Stimulated activated CD8-positive, alpha-beta memory T cell treated with anti-CD3 and anti-CD28 coated beads, Interleukin-2, amount 100 ng/mL, for 48 hours (primary cell): ENCODE measurements at places on chromosomes 11 and 22.

GRCh38 chr22:48568736-48569330, 1258.8 kb downstream of the BRD1 start:
- no peak for DNase-seq

DNA sequence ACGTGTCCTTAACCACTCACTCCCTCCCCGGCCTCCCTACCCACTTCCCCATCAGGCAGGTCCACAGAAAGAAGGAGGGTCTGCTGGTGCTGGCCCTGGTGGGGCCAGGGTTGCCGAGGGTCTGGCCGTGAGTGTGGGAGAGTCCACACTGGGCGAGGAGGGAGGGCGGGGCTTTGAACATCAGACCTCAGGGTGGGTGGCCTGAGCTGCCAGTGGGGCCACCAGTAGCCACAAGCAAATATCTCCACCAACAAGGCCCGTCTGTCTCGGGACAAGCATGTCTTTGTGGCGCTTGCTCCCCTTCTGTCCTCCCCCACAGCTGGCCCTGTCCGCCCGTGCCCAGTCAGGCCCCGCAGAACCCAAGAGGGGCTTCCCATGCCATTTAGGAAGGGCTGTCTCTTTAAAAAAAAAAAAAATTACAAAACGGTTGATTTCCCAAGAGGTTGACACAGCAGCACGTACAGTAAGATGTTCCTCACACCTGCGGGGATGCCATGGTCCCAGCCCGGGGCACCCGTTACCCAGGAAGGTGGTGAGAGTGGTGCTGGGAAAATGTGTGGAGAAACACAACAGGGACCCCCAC, 17.7 kb upstream of the TALDO1 start:
- DNase-seq: no peak

DNA sequence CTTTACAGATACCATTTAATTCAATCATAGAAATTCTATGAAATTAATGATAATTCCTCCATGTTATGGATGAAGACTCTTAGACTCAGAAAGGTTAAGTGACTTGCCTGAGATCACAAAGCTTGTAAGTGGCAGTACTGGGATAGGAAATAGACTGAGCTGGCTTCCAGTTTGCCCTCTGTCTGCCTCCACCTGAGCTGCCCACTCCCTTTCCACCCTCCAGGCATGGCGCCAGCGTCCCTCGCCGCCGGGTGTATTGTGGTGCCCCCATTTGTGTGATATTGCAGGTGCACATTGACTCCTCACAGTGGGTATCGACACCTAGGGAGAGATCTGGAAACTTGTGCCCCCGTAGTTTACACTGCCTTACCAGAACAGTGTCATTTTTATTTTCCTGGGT, 9.4 kb upstream of the RPS3 start:
- DNase-seq: no peak

DNA sequence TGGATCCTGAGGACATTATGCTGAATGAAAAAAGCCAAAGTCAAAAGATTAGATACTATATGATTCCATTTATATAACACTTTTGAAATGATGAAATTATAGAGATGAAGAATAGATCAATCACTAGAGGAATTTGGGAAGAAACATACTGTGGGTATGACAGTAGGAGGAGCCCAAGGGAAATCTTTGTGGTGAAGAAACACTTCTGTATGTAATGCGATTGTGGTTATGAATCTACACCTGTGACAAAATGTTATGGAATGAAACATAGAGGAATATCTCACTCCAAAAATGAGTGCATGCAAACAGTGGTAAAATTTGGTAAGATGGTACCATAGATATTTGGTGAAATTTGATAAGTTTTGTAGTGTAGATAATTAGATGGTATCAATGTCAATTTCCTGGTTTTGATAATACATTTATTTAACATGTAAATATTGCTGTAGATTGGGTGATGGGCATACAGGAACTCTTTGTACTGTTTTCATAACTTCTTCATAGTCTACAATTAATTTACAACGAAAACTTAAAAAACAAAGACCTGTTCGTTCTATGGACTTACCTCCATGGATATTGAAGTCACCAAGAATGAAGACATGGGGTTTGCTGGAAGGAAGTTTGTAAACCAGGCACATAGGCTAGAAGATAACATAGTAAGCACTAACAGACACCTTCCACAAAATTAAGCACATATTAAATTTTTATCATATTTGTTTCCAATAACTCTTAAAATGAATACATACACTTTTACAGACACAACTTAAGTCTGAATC, 11.5 kb downstream of the MRGPRX1 start:
- DNase-seq: no peak

DNA sequence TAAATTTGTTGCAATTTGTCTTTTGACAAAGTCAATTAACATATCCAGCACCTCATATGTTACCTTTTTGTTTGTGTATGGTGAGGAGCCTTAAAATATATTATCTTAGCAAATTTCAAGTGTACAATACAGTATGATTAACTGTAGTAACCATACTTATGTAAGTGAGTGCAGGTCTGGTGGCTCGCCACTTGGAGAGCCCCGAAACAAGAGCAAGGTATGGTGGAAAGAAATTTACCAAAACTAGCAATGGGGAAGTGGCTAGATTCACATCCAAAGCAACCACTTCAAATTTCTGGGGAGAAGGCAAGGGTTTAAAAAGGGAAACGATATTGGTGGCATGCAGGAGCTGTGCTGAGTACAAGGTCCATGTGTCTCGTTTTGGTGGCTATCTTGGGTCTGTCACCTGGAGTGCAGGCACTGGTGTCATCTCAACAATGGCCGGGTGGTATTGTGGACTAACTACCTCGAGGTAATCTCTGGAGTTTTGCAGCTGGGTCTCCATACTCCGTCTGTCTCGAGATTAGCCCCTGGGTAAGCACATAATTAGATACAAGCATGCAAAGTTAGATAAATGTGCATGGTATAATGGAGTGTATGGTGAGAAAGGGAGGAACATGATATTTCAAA, 8.2 kb upstream of the FNBP4 start:
- no peak for DNase-seq

- DNase-seq: no peak
These were observed 1.2 kb downstream of the MS4A4E start for GRCh38 chr11:60241786-60242185.
